ENCODE measurements at places on chromosomes 2 and 18. TPM values are rescaled to one million over a fixed set of nuclear protein-coding genes. Genes with fewer than 3 reads are reported as not detected.

The LCT gene
- not detected for total RNA-seq

The IL36RN gene
- total RNA-seq: not detected

DNA sequence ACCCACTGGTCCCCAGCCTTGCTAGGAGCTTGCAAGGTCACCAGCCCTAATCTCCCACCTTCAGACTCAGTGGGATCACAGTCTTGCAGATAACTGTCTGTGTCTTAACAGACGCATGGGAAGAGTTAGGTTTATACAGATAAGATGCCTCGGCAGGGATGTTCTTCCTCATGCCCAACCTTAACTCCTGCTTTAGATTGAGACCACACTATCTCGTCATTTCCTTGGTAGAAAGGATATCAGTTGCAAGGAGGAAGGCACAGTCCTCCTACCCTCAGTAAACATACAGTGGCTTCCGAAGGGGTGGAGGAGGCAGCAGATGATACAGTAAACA is 7.2 kb downstream of the NT5DC4 start:
- H3K4me1 ChIP-seq: peaks cover 7% of the 10 kb centered on the region
- H3K36me3 ChIP-seq: no peaks in the 10 kb centered on the region
- H3K27me3 ChIP-seq: no peaks in the 10 kb centered on the region

- no peak overlapping the region for H3K27ac ChIP-seq
- H3K4me1 ChIP-seq: peaks cover 10% of the 10 kb centered on the region
- H3K27me3 ChIP-seq: no peaks in the 10 kb centered on the region
- H3K36me3 ChIP-seq: peaks cover 18% of the 10 kb centered on the region
- DNase-seq: peak; percentile 21
Observed at GRCh38 chr2:48479915-48480314, 50.0 kb upstream of the STON1 start.

- H3K4me3 ChIP-seq: no peak overlapping the region
- no peak overlapping the region for H3K27ac ChIP-seq
- H3K4me1 ChIP-seq: no peaks in the 10 kb centered on the region
- H3K36me3 ChIP-seq: no peaks in the 10 kb centered on the region
Observed at GRCh38 chr2:232377841-232378734, 463 bp upstream of the ALPP start.

GRCh38 chr18:45642238-45642637 is 27.0 kb downstream of the SLC14A2 start:
- no peak overlapping the region for H3K4me3 ChIP-seq
- no peaks in the 10 kb centered on the region for H3K36me3 ChIP-seq
- peaks cover 3% of the 10 kb centered on the region for H3K4me1 ChIP-seq
- H3K27me3 ChIP-seq: no peaks in the 10 kb centered on the region
- no peak for DNase-seq

GRCh38 chr2:70340761-70341476 is 39.1 kb upstream of the FAM136A start:
- DNase-seq: peak; percentile 24
- no peak overlapping the region for H3K27ac ChIP-seq
- H3K4me3 ChIP-seq: no peak overlapping the region
- H3K27me3 ChIP-seq: peaks cover 5% of the 10 kb centered on the region
- H3K4me1 ChIP-seq: no peaks in the 10 kb centered on the region

GRCh38 chr2:112642966-112643365 is 2.8 kb upstream of the SLC20A1 start:
- DNase-seq: no peak
- H3K27ac ChIP-seq: no peak overlapping the region
- no peak overlapping the region for H3K4me3 ChIP-seq
- peaks cover 7% of the 10 kb centered on the region for H3K4me1 ChIP-seq

- H3K27me3 ChIP-seq: no peaks in the 10 kb centered on the region
- no peaks in the 10 kb centered on the region for H3K4me1 ChIP-seq
- no peak for DNase-seq
- H3K27ac ChIP-seq: peak overlapping the region; percentile 95
- peaks cover 6% of the 10 kb centered on the region for H3K36me3 ChIP-seq
Observed at GRCh38 chr2:169512525-169512924, 3.0 kb downstream of the KLHL41 start.
